ENCODE measurements at places on chromosomes 2 and 18.

GRCh38 chr2:174610243-174610995 lies 12.8 kb upstream of the WIPF1 start:
- DNase-seq: no peak

DNA sequence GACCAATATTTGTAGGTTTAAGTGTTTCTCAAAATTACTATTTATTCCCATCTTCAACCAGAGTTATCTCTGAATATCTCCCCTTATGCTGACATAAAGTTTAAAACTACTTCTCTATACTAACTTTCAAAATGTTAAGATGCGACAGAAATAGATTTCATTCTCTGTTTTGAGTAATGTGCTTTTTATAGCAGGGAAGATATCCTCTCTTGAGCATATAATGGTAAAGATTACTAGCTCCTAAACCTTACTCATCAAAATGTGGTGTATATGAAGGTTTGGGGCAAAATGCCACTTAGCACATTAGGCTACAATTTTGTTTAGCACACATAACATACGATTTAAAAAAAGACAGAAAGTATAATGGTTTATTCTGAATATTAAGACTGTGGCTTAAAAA lies 54.4 kb downstream of the CWC22 start:
- DNase-seq: no peak

GRCh38 chr18:46622999-46623398 lies 34.0 kb downstream of the LOXHD1 start:
- no peak for DNase-seq

DNA sequence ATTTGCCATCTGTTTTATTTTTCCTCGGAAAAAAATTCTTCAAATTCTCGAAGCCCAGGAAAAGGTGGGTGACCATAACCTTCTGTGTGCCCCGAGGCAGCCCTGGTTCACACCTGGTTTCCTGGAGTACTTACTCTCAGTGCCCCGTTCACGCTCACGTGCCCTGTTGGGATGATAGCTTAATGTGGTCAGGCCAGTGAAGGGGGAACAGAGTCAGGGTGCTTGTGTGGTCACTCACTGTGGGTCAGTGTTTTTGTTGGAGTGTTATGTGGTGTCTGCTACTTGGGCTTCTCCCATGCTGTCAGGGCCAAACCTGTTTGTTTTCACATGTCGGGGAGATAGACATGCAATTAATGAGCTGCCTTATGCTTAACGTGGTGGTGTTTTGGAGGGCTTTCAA lies 78.1 kb downstream of the MAP4K4 start:
- DNase-seq: no peak

GRCh38 chr2:142037066-142037465 lies 93.8 kb downstream of the LRP1B start:
- no peak for DNase-seq

GRCh38 chr2:236636714-236637470 lies 67.3 kb downstream of the ACKR3 start:
- no peak for DNase-seq

DNA sequence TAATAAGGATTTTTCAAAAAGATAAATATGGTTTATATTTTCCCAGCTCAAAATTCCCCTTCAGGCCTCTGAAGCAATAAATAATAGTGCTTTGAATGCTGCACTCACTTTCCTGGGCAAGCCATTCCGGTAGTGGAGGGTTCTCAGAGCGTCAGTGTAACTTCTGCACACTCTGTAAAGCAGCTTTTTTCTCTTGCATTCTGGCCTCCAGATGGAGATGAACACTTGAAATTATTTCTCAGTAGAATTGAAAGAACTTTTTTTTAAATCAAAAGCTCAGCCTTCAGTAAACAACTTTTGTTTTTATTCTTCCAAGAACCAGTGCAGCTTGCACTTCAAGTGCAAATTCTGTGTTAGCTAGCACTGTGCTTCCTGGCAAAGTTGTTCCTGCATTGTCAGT lies 281.1 kb upstream of the RAB12 start:
- no peak for DNase-seq

DNA sequence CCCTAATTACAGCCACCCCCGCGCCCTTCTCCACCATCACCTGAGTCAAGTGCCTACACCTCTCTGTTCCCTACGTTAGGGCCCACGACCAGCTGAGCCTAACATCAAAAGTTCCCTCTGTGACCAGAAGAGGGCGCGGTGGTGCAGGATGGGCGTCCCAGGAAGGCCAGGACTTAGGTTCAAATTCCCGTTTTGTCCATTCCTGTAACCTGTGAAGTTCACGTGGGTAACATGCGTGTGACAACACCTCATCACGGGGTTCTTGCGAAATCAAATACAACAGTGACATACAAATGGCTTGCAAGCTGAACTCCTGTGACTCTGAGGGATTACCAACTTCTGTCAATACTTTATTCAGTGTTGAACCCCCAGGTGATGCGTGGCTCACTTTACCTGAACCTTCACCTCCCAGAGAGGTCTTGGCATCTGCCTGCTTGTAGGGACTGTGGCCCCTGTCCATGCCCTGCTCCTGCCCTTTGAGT lies 207.9 kb downstream of the ARL4C start:
- peak; percentile 50 for DNase-seq

DNA sequence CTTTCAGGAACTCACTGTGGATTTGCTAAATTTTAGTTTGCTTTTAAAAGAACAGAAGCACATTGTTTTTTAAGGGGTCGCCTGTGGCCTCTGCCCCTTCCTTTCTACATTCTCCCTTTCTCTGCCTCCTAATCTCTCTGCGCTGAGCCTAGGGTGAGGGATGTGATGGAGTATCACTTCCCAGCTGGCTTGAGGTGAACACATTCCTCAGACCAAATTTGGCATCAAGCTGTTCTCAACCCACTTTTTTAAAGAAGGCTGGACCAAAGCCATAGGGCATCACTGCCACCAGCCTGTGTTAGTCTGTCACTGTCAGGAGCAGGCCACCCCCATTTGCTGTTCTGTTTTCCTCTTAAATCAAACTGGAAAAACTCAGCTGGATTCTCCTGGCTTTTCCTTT lies 27.4 kb downstream of the EIF4E2 start:
- DNase-seq: no peak

DNA sequence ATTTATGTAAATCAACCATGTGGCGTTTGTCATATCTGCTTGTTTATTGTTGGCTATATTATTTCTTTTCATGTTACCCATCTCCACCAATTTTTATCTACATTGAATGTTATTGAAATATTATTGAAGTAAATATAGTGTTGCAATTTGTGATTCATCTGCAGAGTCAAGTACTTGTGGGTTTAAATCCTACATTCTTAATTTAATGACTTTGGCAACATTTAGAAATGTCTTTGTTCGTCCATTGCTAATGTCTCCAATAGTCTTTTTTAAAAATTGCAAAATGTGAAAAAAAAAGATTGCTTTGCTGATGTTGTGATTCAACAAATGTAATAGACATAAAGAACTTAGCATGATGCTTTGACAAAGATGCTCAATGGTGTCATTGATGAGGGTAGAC lies 1572.8 kb upstream of the PIK3C3 start:
- DNase-seq: no peak

DNA sequence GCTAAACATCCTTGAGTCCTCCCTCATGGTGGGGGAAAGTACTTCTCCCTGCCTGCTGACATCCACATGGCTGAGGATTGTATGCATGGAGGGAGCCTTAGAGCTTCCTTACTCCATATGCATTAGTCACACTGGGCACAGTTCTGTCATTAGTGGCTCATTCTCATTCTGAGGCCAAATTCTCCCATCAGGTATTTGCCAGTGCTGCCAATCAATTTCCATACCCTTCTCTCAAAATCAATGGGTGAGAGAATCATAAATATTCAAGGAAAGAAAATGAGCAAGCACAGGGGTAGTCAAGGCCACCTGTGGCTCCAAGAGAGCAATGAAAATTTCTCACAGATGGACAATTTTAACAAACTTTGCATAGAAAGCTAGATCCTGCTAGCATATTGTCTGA lies 422.6 kb upstream of the SETBP1 start:
- DNase-seq: no peak

Data from activated B cell treated with CpG ODN at 0.5 μM for 24 hours (primary cell).